ENCODE measurements at places on chromosomes 4 and X. TPM values are rescaled to one million over a fixed set of nuclear protein-coding genes. Genes with fewer than 3 reads are reported as not detected.

The UCHL1 gene
- total RNA-seq, result not detected

The CENPE gene
- 74.6 TPM for total RNA-seq

The SPCS3 gene
- 154 TPM for total RNA-seq

The LRAT gene
- total RNA-seq, result not detected

The TBC1D9 gene
- total RNA-seq, result not detected

The RAB33A gene
- 21.2 TPM for total RNA-seq

The ADH1C gene
- total RNA-seq, result not detected

The FGF13 gene
- not detected for total RNA-seq

The MAGEA2B gene
- not detected for total RNA-seq

The SPANXC gene
- not detected for total RNA-seq

The PLAC8 gene
- total RNA-seq, result 395 TPM

The NLGN4X gene
- total RNA-seq, result 0.12 TPM

The ZFP92 gene
- total RNA-seq, result 0.60 TPM

The PIR gene
- total RNA-seq, result 1.7 TPM

The ACSL1 gene
- total RNA-seq, result 14.5 TPM

The P2RY10 gene
- total RNA-seq, result 72.3 TPM

The DGKQ gene
- 20.5 TPM for total RNA-seq

The ATP1B4 gene
- total RNA-seq, result not detected

The SPANXD gene
- not detected for total RNA-seq

The LETM1 gene
- total RNA-seq, result 40.7 TPM

The TLR1 gene
- 19.5 TPM for total RNA-seq

The GCNA gene
- 4.7 TPM for total RNA-seq

The ARHGEF9 gene
- total RNA-seq, result 21.6 TPM

Data from activated CD4-positive, alpha-beta T cell treated with anti-CD3 and anti-CD28 coated beads, Interleukin-2, amount 10 ng/mL, durations not matched to agents 7 days and 5 days (primary cell).